ENCODE measurements at places on chromosomes 12 and 14.

GRCh38 chr14:68404652-68405183 is 388.1 kb downstream of the ZFP36L1 start:
- no peak overlapping the region for H3K4me3 ChIP-seq
- H3K27me3 ChIP-seq: no peaks in the 10 kb centered on the region
- DNase-seq: no peak
- H3K36me3 ChIP-seq: no peaks in the 10 kb centered on the region
- H3K27ac ChIP-seq: no peak overlapping the region

GRCh38 chr12:14066021-14066420 is 84.6 kb upstream of the GRIN2B start:
- H3K27ac ChIP-seq: no peak overlapping the region
- DNase-seq: no peak
- no peaks in the 10 kb centered on the region for H3K4me1 ChIP-seq
- H3K4me3 ChIP-seq: no peak overlapping the region
- no peaks in the 10 kb centered on the region for H3K36me3 ChIP-seq

- DNase-seq: no peak
- no peak overlapping the region for H3K27ac ChIP-seq
- H3K4me1 ChIP-seq: no peaks in the 10 kb centered on the region
- H3K27me3 ChIP-seq: no peaks in the 10 kb centered on the region
These were observed 8.9 kb downstream of the PYGL start for GRCh38 chr14:50935126-50936015.

DNA sequence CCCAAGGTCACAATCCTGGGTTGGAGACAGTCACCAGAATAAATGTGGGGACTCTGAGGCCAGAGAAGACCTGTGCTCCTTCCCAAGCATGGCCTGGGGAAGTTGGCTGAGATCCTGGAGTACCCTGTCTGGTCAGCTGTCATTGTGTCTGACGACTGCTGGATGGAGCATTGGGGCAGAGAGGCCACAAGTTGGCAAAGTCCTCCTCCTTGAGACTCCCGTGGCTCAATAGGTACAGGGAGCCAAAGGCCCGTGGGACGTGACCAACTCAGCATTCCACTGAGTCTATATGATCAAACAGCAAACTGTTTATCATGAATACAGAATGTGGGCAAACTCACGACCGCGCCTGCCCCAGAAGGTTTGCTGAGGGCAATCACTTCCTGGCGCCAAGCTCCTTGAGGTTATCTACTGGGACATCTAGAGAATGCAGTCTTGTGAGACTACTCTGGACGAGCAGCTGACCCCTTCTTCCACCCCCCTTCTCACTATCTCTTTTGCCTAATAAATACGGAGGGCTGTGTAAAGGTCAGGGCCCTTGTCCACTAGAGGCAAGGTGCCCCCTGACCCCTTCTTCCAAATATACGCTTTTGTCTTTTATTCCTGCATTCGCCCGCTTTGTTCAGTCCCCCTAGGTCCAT is 14.3 kb upstream of the SLC10A1 start:
- no peak overlapping the region for H3K27ac ChIP-seq
- H3K4me3 ChIP-seq: no peak overlapping the region
- no peaks in the 10 kb centered on the region for H3K36me3 ChIP-seq
- no peaks in the 10 kb centered on the region for H3K27me3 ChIP-seq
- no peaks in the 10 kb centered on the region for H3K4me1 ChIP-seq
